ENCODE measurements at places on chromosomes 12 and 14.

- DNase-seq: no peak
These were observed 54.0 kb upstream of the OAS1 start for GRCh38 chr12:112852810-112853209.

DNA sequence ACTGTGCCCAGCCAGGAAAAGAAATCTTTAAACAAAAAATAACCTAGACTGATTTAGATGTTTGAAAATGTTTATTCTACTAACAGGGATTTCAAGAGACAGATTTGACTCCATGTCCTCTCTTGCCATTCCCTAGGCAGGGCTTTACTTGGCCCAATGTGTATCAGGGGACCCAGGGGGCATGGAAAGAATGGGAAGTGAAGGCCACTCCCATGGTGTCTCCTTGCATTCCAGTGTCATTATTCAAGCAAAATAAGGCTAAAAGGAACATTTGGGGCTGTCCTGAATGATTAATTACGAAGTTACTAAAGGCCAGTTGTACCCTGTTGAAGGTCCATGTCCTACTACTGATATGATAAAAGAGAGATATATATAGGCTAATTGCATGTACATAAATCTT, 151.9 kb upstream of the ATF7IP start:
- DNase-seq: no peak

DNA sequence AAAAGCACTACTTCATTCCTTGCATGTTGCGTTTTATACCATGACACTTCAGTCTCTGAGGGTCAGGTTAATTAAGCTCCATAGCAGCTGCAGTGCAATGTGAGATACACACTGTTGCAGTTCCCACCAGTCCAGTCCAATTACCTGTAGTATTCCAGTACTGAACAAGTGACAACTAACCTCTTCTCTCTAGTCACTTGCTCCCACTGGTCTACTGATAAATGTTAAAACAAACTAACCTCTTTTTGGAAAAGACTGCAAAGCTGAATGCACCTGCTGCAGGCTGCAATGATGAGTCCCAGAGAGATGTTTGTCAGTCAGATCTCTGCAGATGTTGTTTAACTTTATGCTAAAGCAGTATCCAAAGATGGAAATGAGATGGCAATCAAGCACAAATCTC, 7.9 kb downstream of the NOVA1 start:
- DNase-seq: no peak

DNA sequence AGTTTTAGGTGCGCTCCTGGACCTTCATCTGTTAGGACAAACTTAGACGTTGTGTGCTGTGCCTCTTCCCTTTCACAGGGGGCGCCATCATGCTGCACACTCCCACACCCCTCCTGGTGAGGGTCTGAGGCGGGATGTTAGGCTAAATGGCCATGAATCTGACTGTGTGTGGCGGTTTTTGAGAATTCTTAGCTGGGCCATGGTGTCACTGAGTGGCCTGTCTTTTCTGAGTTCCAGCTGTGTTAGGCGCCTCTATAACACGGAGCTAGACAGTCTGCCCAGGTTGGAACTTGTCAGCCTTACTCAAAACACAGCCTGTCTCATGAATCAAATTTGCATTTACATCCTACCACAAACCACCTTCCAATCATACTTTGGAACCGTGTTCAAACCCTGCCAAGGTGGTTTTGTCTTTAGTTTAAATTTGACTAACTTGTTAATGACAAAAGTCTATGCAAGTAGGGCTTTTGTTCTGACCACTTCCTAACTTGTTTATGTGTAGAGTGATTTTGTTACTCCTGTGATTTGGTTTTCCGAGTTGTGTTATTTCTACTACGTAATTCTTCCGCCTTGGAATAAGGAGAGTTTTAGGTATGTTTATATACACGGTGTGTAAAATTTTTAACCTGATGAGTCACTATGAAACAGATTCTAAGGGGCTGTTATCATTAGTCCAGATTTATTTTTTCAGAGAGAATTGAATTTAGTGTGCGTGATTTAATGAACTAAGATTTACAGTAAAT, 19.6 kb downstream of the ACVR1B start:
- no peak for DNase-seq

DNA sequence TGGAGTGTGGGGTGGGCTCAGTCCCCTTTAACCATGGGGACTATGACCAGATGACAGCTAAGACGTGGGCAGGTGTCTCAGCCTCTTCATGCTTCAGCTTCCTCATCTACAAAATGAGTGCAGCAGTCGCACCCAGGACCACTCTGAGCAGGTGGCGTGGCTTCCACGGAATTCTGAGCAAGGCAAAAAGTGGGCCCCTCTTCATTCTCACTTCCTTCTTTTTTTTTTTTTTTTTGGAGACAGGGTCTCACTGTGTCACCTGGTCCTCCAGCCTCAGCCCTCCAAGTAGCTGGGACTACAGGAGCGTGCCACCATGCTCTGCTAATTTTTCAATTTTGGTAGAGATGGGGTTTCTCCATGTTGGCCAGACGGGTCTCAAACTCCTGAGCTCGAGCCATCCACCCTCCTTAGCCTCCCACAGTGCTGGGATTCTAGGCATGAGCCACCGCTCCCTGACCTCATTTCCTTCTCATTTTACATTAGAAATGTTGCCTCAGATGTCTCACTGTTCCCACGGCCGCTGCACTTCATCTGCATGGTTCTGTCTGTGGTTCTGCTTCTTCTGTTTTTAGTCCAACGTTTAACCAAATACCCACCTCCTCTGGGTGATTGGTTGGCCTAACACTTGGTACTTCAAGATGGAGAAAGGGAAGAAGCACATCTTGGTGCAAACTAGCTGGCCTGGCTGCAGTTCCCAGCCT, 41.3 kb upstream of the BCL7A start:
- no peak for DNase-seq

DNA sequence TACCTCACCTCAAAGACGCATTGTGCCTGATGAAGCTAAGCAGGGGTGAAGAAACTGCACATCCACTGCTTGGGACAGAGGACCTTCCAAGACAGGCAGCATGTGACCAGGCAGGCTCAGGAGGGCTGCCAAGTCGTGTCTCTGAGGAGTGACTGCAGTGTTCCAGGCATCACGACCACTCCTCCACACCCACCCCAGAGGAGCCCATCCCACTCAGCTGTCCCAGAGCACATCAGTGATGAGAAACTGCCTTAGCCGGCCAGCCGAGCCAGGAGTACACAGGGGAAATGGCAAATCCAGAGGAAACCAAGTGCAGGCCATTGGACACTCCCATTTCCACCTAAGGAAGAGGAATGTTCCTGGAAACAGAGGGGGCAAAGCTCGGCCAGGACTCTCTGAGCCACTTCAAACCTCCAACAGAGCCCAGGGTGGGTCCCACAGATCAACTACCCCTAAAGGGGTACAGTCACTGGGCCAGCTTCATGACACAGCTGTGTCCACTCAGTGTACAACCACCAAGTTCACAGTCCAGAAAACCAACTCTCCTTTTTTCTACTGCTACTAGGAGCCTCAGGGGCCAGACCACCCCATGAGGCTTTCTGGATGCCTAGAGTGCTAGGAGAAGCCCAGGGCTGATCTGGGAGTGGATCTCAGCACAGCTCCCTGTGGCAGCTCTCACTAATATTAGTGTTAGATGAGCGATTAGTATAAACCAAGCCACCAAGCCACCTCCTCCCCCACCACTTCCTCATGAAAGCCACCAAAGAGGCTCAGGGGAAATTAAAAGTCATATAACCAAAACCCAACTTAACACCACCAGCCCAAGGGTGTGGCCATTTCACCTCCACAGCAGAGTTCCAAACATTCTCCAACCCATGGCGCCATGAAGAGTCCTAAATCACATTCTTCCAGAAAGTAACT, 15.4 kb downstream of the PXN start:
- no peak for DNase-seq

DNA sequence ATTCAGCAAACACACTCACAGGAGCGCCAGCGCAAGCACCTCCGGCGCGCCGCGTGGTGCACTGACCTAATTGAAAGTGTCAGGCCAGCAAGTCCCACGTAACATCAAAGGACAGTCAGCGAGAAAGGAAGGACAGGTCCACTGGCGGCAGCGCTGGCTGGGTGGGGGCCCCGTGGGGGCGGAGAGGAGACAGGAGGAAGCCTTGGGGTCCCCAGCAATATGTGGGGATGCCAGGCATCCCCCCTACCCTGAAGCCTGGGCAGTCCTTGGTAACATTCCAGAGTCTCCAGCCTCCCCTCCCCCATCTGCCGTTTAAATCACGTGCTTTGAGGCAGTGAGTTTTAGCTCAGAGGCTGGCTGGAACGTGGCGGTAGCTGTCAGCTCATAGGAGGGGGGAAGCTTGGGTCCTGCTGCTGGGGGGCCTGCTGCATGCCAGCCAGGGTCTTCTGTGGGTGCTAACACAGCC, 159.2 kb downstream of the CALM1 start:
- no peak for DNase-seq

- DNase-seq: no peak
These were observed 72.0 kb upstream of the RESF1 start for GRCh38 chr12:31887109-31887811.

- DNase-seq: no peak
These were observed 2.0 kb downstream of the DNAH10 start for GRCh38 chr12:123764109-123764508.

- DNase-seq: no peak
These were observed at the start of gene CCDC85C for GRCh38 chr14:99603471-99604277. TSS of gene CCDC85C (minus strand) at chr14:99604207. CDS start at chr14:99603959, 248 bp downstream.

GRCh38 chr12:41234692-41235091, 46.6 kb downstream of the PDZRN4 start:
- no peak for DNase-seq

GRCh38 chr12:132084621-132085290, 59.4 kb downstream of the DDX51 start:
- DNase-seq: no peak

DNA sequence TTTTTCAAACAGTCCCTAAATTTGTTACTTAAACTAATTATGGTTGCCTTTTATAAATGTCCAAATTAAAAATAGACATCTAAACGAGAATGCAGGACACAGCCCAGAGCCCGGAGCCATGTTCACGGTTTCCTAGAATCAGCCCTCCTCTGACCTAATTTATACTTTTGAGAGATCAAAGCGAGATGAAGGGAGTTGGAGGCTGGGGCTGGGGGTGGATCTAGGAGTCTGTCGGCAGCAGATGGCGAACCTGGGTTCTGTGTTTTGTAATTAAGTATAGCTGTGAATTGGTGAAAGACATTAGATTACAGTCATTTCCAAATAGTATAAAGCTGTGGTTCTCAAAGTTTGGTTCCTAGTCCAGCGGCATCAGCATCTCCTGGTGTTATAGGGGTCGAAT, 210.1 kb downstream of the SLC41A2 start:
- DNase-seq: no peak

DNA sequence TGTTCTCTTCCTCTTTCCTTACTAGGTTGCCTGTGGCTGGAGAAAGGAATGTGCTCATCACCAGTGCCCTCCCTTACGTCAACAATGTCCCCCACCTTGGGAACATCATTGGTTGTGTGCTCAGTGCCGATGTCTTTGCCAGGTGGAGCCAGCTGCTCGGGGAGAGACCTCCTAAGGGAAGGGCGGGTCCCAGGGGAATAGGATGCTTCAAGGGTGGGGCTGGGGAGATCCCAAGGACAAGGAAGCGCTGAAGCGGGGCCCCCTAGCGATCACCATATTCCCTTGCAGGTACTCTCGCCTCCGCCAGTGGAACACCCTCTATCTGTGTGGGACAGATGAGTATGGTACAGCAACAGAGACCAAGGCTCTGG, 10.2 kb downstream of the MARS1 start:
- no peak for DNase-seq

- DNase-seq: no peak
These were observed 160.9 kb downstream of the VRK1 start for GRCh38 chr14:96958057-96958456.

Measured in AG04449 (cell line).